ENCODE measurements at places on chromosomes 3 and 15.

GRCh38 chr3:70621451-70621850 lies 309.0 kb upstream of the MDFIC2 start:
- no peak for DNase-seq

DNA sequence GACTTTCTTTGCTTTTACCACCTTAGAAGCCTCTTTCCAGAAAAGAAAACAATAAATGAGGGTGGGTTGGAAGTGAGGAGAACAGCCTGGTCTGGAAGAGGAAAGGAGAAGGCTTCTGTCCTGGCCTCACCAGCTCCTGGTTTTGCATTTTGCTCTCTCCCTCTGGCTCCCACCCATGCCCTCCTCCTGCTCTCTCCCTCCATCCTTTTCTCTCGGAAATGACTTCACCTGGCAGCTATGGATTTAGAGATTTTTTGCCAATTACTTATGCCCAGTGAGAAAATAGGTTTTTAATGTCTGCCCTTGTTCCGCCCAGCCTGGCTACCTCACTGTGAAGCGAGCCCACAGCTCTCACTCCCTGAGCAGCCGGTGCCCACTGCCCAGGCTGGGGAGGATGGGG lies 77.9 kb upstream of the NTRK3 start:
- no peak for DNase-seq

GRCh38 chr15:66169625-66170024 lies 83.9 kb downstream of the MEGF11 start:
- no peak for DNase-seq

GRCh38 chr15:31263751-31264558 lies 62.7 kb upstream of the KLF13 start:
- peak; percentile 95 for DNase-seq

DNA sequence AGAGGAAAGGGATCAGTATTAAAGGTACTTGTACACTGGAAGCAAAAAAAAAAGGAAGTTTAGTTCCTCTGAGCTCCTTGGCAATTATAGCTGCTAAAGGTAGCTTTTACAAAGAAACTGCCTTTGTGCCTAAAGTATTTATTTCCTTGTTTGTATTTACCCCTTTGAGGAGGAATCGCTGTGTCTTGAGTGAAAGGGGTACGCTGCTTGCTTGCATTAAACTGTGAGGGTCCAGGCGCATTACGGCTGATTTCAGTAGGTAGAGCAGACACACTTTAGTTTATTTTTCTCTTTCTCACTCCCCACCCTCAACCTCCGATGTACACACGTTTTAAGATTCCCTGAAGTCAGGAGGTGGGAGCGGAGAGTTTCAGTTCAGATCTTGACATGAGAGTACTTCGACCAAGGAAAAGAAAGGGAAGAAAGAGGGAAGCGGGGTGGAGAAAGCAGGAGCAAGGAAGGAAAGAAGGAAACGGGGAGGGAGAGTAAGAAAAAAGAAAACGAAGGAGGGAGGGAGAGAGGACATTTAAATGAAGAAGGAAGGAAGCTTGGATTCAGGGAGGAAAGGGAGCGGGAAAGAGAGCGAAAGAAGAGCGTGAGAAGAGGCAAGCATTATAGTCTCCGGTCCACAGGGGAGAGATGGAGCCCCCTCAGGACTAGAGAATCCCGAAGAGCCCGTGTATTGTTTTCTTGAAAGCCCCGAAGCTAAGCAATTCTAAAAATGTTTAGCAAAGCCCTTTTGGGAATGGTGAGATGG lies 1.2 kb upstream of the MME start:
- no peak for DNase-seq

- DNase-seq, result no peak
These were observed 197.1 kb upstream of the KBTBD8 start for GRCh38 chr3:66800941-66801545.

DNA sequence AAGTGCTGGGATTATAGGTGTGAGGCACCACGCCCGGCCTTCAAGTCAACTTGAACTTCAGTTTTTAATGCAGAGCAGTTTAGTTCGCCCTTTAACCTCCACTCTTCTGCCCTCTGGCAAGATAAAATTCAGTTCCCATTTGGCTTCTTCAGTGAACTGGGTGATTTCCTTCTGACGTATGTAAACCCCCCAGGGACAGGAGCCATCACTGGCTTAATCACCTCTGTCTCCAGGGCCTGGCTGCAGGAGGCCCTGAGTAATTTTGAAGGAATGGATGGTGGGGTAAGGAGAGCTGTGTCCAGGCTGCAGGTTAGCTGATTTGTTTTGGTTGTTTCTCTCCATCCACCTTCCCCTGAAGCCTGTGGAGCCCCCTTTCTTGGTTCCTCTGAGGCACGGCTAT lies 11.9 kb downstream of the MCM2 start:
- no peak for DNase-seq

DNA sequence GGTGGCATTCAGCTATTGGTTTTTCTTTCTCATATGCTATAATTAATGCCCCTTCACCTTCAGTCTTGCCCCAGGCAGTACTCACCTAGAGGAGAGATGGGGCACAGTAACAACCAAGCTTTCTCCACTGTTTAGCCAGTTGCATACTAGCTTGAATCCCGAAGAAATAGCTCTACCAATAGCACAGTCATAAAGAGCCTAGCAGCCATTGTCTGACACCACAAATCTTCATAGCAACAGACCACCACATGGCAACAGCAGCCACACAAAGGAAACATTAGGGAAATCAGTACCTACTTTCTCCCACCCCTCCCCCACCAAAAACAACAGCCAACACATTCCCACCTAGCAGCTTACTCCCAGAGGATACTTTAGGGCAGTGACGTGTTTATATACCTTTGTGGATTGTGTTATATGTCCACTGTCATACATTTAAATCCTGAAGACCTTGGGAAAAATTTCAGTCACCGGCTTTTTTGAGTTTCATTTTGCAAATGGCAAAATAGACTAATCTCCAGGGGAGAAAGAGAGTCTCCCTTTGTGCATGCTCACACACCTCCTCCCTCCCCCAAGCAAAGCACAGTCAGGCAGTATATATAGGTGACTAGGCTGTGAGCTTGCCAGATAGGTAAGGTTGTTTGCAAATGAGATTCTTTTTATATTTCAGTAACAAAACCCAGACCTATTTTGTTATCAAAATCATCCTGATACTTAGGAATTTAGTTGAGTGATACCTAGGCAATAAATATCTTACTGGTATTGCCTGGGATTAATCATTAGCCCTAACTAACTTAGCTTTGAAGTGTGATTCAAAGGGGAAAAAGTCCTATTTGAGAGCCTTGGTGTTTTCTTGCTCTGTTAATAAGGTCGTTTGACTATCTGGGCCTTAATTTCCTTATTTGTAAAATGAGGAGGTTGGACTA lies 140.6 kb downstream of the RBPMS2 start:
- no peak for DNase-seq

DNA sequence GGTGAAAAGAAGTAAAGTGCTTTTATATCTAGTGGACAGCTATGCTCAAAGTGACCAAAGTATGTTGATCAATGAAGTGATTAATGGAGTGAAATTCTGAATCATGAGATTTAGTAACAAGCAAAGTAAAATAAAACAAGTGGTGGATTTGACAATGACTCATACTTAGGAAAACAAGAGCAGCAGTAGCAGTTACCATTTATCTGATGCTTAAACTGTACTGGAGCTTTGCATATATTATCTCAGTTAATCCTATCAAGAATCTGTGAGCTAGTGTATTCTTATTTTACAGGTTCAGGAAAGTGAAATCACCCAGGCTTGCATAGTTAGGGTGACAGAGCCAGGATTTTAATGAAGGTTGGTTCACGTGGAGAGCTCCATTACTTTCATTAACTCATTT lies 50.6 kb upstream of the SPATA16 start:
- no peak for DNase-seq

DNA sequence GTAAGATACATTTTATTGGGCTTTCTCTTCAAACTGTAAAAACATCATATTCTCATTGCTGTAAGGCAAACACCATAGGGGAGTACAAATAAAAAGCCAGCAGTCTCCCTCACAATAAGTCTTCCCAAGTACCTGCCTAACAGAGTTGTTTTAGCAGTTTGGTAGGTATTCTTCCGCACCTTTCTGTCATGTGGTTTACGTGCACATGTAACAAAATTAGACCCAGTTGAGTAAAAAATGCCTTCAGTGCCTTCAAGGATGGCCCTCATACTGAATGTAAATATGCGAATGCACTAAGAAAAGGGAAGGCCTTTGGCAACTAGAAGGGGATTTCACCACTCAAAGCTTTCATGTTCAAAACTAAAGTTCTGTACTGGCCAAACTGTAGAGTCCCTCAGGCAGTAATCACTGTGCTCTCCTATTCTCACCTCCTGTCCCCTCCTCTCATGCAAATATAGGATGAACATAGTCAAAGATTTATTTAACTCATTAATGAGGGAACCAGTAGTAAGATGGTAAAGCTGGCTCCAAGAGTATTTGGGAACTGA lies 26.4 kb downstream of the USP3 start:
- no peak for DNase-seq

- DNase-seq, result peak; percentile 24
These were observed 69.5 kb downstream of the CCR1 start for GRCh38 chr3:46138581-46138980.

DNA sequence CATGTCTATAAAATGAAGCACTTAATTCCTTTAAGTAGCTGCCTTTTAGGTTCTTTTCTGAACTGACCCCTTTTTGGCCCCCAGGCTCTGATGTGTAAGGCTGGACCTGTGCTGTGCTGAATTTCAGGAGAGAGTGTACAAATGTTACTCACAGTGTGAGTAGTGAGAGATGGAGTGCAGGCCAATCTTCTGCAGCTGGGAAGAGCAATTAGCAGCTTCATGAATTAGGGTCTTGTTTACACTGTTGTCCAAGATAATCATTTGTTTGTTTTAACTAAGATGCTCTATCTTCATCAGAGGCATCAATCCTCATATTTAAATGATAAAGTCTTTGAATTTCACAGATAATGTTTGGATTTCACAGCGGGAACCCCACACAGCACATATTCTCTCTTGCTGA lies 19.4 kb downstream of the ARPP21 start:
- DNase-seq, result no peak

DNA sequence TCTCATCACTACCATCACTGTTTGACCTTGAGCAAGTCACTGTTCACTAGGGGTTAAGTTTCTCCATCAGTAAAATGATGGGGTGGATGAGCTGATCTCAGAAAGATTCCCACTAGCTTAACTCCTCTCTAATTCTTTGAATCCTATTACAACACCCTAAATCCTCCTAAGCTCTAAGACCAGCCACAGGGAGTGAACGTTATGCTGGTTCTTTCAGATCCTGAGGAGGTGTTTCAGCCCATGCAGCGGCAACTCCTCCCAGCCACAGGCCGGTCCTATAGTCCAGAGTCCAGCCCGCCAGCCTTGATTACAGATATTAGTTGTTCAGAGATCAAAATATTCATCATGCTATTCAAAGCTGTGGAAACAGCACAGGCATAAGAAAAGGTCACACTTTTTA lies 15.1 kb downstream of the MB21D2 start:
- DNase-seq, result no peak

DNA sequence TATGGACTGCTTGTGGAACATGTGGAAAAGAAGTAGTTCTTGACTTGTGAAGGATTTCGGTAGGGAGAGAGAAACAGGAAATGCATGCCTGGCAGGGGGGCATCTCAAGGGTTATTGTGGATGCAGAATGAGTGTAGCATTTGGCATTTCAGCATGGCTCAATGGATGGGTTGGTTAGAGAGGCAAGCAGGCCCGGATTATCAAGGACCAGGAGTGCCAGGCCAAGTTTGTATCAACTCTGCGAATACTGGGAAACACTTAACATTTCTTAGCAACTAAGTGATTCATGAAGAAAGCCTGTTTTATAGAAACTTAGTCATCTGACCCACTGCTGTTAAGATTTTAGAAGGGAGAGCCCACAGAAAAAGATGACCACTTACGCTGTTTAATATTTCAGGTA lies 33.6 kb downstream of the KIF15 start:
- DNase-seq, result no peak

DNA sequence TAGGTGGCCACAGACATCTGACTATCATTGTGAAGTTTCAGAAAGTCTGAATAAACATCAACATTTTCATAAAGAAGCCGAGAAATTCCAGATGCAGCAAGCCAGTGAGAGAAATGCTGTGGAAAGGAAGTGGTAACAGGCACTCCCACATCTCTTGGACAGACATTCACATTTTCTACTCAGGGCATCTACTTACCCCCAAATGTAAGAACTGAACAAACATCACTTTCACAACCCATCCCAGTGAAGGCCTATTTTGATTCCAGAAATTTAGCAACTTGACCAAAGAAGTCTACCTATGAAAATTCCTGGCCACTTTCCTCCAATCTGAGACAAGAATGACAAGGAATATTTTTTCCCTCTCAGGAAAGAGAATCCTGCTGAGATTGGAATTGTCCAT lies 224.8 kb upstream of the DCBLD2 start:
- DNase-seq, result no peak

DNA sequence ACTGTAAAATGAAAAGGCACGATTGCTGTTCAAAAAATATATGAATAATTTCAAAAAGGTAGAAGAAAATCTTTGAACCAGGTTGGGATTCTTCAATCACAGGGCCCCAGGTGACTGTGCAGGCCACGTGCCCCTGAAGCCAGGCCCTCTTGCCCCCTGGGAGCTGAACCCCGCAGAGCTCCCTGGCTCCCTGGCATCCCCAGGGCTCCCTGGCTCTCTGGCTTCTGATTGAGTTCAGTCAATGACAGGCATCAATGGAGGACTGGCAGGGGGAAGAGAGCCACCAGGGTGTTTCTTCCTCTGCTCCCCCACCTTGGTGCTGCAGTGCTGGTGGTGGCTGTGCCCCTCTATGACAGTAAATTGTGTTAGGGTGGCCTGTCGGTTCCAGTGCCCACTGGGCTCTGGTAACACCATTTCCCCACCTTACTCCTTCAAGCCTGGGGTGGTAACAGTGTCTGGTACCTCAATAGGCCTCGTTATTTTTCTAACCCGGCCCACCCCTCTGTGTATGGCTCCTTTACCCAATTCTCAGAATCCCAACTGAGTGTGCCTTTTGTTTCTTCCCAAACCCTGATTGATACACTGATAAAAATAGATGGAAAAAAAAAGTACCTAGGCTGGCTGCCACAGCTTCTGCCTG lies 62.6 kb downstream of the STARD5 start:
- DNase-seq, result no peak

DNA sequence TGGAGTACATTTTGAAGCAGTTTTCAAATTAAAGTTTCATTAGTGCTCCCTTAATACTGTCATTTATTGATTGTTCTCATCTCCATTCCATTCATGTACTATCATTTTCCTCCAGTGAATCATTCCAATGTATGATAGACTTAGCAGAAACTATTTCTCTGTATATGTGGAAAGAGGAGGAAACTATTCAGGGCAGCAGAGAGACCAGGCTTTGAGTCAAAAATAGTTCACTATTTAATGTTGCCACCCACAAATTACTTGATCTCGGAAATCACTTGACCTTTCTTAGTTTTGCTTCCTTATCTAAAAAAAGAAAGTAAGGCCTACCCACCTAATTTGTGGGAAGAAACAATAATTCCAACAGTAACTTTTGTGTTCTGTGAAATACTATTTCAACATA lies 610.5 kb upstream of the ZNF385D start:
- DNase-seq, result no peak
